ENCODE measurements at places on chromosomes 4 and X.

DNA sequence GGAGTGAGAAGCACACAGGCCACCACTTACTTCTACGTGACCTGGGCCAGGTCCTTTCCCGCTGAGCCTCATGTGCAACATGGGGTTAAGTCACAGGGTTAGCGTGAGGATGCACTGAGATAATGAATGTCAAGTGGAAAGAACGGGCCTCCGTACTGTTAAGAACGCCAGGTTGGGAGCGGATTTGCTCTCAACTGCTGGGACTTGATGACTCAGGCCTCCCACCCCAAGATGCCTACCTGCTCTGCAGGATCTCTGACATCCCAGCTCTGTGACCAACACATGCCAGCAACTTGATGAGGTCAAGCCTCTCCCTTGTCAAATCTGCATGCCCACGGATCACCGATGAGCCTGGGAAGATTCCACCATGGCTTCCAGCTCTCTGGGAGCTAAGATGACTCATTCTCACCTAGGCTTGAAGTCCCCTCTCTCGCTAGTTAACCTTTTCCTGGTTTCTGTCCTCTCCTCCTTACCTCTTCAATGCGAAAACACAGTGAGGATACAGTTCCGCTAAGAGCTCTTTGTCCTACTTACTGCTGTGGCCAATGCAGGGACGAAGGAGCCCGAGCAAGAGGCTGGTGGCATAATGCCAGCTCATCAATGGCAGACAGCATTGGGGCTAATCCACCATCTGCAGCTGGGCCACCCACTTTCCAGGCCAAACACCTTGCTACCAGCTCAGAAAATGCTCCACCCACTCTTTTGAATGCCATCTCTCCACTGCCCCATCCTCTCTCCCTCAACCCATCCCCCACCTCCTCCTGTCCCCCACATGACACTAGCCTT lies 67.6 kb downstream of the PJA1 start:
- DNase-seq = no peak

DNA sequence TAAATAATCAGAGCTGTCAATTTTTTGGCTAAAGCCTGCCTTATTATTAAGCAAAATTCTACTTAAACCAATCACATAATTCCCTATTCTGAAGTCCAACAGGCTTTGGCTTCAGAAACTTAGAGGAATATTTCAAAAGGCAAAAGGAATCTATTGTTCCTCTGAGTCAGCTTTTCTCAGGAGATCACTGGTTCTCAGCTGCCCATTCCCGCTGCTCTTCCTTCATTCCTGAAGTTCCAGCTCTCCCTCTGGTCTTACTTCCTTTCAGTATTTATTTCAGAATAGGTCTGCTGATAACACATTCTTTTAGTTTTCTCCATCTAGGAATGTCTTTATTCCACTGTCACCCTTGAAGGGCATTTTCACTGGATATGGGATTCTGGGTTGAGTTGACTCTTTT lies 133.7 kb downstream of the SOWAHB start:
- DNase-seq = no peak

- DNase-seq = no peak
Observed at GRCh38 chr4:8283161-8283560, 13.6 kb downstream of the HTRA3 start.

DNA sequence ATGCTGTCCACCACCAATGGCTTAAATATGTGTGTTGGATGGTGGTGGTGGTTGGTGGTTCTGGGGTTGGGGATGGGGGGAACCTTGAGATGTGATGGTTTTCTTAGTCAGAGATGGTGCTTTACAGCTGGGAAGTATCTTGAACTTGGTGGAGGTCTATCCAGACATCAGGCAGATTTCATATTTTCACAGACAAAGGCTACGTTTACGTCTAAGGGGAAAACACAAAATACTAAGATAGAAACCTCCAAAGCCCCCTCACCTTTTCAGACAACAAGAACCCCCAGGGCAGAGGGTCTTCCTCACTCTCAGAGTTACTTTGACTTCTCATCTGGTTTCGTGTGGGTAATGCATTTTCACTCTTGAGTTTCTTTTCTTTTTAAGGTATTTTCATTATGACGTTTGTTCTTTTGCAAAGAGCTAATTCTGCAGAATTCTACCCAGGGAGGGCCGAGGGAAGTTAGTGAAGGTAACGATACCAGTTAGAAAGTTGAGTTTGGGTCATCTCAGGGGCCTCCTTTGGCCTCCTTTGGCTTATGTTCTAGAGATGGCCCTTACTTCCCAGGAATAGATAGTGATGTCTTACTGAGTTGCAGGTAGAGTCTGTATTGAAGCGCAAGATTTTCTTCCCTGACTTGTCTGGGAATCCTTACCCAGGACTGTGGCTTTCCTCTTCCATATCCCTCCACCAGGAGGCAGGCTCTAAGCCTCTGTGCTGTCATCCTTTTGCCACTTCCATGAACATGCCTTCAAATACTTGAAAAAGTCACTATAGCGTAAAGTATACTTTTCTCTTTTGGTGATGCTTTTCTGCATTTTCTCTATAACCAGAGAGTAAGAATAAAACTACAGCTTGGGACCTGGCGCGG lies 31.9 kb downstream of the RHOH start:
- no peak for DNase-seq

DNA sequence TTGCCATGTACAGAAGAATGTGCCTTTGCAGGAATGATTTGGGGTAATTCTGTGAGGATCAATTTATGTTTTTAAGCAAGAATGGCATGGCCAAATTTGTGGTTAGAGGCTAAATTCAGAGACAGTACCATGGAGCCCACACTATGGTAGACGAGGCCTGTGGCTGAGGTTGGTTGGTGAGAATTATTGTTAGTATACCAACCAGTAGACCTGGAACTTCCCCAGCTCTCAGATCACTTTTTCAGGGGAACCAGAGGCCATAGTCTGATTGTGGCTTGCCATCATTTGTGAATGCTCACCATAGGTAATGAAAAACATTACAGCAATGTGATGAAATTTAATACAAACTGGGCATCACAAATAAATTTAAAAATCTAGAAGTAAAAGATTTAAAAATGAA lies 56.3 kb downstream of the SHISA3 start:
- DNase-seq = no peak

GRCh38 chr4:48949518-48950219 lies 36.4 kb upstream of the CWH43 start:
- peak; percentile 80 for DNase-seq

DNA sequence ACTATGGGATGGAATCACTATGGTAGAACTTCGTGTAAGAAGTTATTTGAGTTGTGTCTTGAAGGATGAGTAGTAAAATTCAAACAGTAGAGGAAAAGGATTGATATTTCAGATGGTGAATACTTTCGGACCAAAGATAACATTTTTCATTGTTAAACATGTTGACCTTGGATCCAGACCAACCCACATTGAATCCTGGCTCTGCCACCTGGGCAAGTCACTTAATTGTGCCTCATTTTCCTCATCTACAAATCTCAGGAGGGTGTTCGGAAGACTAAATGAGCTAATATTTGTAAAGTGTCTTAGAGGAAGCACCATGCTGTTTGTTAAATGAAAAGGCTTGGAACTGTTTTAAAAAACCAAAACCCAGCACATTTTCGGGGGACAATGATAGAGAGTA lies 1.4 kb upstream of the AIFM1 start:
- DNase-seq = no peak

DNA sequence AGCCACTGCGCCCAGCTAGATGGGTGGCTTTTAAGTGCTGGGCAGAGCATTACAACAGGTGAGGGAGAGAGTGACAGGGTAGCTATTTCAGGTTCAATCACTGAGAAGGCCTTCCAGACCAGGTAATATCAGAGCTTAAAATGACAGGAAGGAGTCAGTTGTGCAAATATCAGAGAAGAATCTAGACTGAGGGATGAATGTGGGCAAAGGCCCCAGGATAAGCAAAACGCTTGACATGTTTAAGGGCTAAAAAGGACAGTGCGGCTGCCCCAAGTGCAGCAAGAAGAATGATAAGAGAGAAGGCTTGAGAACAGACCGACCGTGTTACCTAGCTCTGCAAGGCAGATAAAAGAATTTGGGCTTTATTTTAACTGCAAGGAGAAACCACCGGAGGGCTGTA lies 18.6 kb downstream of the AADAT start:
- DNase-seq = no peak

- DNase-seq = peak; percentile 78
Observed at GRCh38 chr4:154738426-154738825, 5.4 kb upstream of the LRAT start.

DNA sequence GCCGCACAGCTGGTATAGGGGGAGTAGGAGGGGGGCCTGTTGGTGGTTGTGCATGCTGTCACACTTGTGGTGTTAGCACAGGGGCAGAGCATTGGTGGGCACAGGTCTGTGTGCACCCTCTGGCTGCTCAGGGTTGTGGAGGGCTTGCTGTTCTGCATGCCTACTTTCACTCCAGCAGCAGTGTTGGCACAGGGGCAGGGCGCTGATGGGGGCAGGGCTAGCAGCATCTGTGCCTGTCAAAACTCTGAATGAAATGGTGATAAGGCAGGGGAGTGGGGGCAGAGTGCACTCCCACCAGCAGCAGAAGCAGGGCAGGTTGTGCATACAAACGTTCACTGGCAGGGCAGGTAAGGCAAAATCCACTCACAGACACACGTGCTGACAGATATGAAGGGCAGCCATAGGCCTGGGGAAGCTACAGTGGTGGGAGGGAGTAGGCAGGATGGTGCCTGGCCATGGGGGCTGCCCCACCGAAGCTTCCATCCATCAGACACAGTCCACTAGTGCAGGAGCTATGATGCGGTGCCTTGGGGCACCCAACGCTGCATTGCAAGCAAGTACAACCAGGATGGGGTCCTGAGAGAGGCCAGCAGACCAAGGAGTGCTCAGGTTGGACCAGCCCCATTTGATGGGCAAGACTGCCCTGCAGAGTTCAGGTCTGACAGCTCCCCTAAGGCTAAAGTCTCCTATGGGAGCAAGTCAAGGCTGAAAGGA lies 160.7 kb upstream of the SPANXC start:
- DNase-seq = no peak

- DNase-seq = no peak
Observed at GRCh38 chrX:38954520-38954919, 153.3 kb downstream of the MID1IP1 start.

DNA sequence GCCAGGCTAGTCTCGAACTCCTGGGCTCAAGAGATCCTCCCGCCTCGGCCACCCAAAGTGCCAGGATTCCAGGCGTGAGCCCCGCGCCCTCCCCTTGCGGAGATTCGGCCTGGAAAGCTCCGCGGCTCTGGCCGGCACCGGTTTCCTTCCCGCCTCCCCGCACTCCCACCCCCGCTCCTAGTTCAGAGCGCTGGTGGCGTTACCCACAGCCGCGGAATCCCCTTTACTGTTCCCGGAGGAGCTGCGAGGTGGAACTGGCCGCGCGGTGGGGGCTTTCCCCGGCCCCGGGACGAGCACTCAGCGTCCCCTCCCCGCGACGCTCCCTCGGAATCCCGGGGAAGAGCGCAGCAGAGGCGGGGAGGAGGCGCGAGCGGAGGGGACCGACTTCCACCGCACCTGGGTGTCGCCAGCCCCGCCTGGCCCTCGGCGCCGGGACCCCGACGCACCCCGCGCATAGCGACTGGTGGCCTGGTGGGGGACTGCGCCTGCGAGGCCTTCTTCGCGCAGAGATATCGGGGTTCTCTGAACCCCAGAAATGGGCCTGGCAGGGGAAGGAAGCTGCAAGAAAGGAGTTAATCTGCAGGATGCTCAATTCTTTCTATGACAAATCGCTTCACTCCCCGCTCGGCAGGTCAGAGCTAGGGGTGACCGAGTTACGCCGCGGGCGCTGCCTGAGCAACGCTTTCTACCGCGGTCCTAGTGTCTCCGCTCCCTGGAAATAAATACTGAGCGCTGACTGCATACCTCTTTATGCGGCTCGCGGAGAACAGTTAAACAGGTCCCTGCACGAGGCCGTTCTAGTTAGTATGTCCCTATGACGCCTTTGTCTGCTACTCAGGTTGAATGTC lies 14.6 kb upstream of the SLC25A4 start:
- no peak for DNase-seq

GRCh38 chr4:120921456-120922380 lies 808 bp downstream of the PRDM5 start:
- DNase-seq = no peak

DNA sequence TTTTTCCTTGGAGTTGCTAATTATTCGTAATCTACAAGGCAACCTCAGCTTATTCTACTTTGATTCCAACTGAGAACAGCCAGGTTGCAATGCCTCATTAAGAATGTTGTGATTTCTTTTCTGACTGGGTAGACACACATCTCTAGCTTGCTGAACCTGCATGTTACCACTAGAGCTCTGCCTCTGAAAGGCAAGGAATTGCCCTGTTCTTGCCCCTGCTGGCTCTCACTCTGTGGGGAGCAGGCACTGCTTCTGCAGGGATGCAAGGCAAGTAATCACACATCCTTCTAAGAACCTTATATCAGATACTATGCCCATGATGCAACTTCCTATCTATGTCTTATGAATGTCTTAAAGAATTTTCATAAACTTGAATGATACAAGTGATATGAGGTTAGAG lies 503.2 kb downstream of the PACRGL start:
- no peak for DNase-seq

DNA sequence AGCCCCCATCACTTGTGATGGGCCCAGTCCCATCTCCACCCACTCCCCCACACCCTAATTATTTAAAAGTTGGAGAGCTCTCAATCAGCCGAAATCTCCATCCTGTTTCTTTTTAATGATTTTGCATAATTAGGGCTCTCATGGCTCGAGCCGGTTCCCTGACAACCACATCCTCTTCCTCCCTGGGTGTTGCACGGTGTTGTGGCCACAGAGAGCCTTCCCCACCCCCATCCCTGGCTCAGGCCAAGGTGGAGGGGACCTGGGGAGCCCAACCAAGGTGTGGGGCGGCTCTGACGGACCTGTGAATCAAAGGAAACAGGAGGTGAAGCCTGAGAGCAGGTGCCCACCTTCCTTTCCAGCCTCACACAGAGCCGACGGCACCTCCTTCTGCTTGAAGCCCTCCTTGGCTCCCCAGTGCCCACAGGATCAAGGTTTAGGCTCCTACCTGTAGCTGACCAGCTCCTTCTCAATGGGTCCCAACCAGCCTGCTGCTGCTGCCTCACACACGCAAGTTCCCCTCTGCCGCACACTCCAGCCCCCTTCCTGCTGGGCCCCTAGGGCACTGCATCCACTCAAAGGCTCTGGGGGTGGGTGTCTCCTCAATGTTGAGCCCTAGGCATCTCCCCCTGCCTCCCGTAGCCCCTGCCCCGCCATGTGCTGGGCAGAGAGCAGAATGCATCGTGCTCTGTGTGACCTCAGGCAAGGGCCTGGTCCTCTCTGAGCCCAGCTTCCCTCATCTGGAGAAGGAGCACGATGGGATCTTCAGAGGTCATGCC lies 68.7 kb downstream of the WFS1 start:
- DNase-seq = no peak

DNA sequence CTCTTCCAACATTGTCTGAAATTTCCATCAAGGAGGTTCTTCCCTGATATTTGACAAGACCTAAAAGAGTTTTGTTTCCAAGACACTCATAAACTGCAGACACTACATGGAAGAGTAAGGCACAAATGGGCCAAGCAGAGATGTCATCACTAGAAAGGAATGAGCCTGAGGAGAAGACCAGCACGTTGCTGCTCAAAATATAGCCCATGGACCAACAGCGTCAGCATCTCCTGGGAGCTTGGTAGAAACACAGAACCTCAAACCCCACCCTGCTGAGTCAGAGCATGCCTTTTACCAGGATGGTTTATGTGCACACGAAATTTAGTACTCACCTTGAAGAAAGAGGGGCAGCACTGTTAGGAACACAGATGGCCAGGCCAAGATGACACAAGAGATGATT lies 128.7 kb upstream of the MID1 start:
- DNase-seq = no peak

Measured in epithelial cell of prostate (primary cell).